Stimulated activated CD4-positive, alpha-beta T cell treated with anti-CD3 and anti-CD28 coated beads, TNF-alpha, amount 100 ng/mL, for 4 hours (primary cell): ENCODE measurements at places on chromosomes 4 and X.

DNA sequence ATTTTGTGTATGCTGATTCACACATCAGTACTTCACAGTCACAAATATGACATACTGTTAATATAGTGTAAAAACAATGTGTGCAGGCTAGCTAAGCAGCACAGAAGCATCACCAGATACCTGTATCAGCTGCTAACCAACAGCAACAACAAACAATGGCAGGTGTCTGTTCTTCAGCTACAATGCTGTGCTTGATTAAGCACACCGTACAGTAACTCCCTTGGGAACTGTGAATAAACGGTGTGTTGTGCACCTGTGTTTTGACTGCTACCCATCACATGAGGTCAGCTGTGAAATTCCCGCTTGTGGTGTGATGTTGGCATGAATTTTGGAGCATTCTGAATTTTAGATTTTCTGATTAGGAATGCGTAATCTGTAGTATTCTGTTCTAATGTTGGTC lies 379.7 kb upstream of the FAT1 start:
- no peak for DNase-seq

GRCh38 chr4:159070742-159071141 lies 32.1 kb upstream of the RAPGEF2 start:
- DNase-seq = no peak

DNA sequence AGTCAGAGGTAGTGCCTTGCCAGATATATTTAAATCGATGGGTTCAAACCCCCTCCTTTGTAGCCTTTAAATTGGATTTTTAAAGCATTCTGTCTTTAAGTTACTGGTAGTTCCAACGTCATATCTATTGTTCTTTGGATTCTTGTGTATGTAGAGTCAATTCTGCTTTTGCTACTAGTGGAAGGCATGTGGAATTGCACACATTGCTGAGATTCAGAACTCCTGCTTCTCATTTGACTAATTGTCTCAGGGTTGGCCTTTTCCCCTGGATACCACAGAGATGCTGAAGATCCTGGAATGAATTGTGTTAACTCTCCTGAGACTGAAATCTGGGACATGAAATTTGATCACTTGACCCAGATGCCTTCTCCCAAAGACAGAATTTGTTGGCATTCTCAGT lies 328.3 kb upstream of the RPS6KA3 start:
- DNase-seq = no peak

DNA sequence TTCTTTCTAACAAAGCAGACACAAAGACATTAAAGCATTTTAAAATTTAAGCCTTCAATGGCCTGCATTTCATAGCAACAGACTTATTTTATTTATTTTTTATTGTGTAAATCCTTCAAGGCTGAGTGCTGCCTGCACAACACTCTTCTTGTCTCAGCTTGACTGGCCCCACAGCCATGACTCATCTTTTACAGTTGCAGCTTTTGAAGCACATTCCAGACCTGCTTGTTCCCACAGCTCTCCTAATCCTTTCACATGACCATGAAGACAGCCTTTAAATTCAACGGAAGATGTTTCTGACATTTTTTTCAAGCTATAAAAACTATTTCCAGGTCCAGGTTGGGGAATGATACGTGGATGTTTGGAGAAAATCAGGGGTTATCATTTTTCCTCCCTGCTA lies 276.9 kb upstream of the TACR3 start:
- no peak for DNase-seq

DNA sequence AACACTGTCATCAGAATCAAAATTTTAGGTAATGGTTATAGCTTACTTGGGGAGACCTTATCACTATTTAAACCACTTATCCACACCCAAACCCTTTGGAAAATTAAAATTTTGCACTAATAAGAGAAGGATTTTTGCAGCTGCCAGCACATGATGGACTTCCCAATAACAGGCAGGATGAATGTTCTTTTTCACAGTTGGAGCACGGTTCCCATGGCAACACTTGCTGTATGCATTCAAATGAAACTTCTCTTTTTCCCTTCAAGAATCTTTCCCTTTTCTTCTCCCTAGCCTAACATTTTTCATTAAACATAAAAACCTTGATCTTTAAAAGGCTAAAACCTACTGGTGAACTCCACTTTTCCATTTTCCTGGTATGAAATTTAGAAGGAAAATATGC lies 768.2 kb downstream of the KCTD8 start:
- DNase-seq = no peak

- no peak for DNase-seq
Observed at GRCh38 chr4:996030-996996, 3.1 kb upstream of the SLC26A1 start.

GRCh38 chr4:11446155-11446811 lies 17.6 kb upstream of the HS3ST1 start:
- DNase-seq = no peak

DNA sequence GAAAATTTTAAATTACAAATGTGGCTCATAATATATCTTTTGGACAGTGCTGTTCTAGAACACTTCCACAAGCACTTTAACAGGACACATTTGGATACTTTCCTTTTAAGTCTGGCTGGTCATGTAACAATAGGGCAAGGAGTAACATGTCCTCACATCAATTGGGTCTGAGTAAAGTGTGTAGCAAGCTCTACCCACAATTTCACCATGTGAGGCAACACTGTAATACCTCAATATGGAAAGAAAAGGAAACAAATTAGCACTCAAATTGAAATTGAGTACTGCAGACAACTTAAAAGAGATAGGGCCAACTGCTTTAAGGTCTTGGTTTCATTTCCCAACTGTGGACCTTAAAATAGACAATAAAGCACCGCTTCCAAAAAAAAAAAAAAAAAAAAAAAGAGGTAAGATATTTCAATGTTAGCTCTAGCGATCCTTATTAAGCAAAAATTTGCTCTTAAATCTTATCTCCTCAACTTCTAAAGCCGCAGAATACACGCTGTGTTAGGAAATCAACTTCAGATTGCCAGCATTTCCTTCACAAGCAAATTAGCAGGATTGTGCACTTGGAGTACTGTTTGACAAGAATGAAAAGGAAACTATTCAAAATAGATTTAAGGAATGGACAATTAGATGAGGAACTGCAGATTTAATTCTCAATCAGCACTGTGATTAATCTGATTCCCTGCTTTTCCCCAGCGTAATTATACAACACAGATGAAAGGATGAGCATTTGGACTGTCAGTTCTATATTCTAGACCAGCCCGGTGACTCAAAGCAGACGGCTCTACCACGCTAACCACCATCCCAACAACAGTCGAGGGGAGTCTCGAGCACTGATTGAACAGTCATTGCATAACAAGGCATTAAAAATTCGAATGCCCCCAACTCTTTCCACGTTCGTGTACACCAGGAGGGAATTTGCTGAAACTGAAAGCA lies 1.6 kb downstream of the CASK start:
- DNase-seq = no peak

- no peak for DNase-seq
Observed at GRCh38 chrX:56788717-56789122, 59.7 kb downstream of the NBDY start.

DNA sequence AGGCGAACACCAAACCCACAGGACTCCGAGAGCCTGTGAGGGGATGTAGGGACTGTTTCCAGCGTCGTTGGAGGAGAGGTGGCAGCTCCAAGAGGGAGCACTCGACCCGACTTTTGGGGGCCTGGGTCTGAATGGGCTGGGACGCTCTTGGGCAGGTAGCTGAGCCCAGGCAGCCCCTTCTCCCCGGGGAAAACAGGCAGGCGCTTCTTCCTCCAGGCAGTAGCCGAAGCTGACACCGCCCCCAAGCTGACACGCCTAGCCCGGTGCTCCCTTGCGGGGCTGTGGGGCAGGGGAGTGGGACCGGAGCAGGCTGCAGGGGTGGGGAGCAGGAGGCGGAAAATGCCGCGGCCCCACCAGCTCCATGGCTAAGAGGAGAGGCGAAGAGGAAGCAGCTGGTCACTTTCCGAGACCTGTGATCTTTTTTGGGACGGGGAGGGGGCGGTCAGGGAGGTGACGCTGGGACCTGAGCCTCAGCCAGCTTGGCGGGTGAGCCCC lies 4.2 kb downstream of the NKX1-1 start:
- no peak for DNase-seq

- no peak for DNase-seq
Observed at GRCh38 chr4:80126435-80126834, 53.4 kb upstream of the ANTXR2 start.

GRCh38 chrX:121308276-121308805 lies 260.9 kb downstream of the GLUD2 start:
- DNase-seq = peak; percentile 1

- no peak for DNase-seq
Observed at GRCh38 chrX:40471965-40472648, 108.7 kb upstream of the ATP6AP2 start.

- no peak for DNase-seq
Observed at GRCh38 chr4:3227878-3228675, 20.9 kb upstream of the MSANTD1 start.

DNA sequence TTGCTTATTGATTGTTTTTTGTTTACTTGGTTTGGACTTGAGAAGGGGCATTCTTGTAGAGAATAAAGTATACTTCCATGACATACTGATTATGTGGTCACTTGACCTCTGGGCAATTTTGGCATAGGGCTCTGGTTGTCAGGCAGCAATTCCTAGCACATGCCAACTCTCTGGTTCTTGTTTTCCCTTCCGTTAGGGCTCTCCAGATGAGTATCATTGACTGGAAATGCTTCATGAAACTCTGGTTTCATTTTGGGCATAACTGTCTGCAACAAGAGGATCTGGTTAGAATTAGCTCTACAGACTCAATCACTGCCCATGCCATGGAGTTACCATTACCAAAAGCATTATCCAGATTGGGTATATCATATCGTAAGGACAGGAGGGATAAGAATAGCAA lies 1057.9 kb downstream of the FAT4 start:
- no peak for DNase-seq

DNA sequence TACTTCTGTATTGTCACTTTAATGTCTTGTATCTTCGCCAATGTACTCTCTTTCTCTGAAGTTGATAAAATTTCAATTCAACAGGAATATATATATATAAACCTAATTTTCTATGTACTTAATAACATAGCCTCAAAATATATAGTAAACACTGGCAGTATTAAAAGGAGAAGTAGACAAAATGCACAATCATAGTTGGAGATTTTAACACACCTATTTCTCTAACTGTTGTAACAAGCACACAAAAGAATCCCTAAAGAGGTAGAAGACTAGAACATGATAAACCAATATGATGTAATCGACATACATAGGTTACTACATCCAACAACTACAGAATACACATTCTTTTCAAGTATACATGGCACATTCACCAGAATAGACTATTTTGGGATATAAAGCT lies 65.5 kb downstream of the ZNF81 start:
- DNase-seq = no peak

DNA sequence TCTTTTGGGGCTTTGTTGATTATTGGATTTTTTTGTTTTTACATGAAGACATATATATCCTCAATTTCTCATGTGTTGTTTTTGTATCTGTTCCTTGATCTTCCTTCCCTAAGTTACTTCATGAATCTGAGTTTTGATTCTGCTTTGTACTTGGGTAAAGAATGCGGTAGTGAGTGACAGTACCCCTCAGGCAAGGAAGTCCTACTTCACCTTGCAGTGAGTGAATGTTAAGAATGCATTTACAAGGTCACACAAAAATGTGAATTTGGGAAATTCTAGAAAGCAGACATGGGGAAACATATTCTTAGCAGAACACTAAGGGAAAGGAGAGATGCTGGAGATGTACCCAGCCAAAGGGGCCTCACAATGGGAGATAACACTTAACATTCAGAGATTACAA lies 373.1 kb upstream of the LCORL start:
- no peak for DNase-seq

- peak; percentile 70 for DNase-seq
Observed at GRCh38 chr4:56757821-56758411, 63.6 kb downstream of the SPINK2 start.

- DNase-seq = no peak
Observed at GRCh38 chrX:40607381-40607780, 15.8 kb upstream of the MPC1L start.

DNA sequence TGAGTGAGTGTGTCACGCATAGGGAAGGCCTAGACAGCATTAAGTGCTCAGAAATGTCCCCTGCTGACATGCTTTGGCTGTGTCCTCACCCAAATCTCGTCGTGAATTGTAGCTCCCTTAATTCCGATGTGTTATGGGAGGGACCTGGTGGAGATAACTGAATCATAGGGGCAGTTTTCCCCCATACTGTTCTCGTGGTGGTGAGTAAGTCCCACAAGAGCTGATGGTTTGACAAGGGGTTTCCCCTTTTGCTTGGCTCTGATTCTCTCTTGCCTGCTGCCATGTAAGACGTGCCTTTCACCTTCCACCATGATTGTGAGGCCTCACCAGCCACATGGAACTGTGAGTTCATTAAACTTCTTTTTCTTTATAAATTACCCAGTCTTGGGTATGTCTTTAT lies 78.0 kb downstream of the NSUN7 start:
- DNase-seq = no peak

DNA sequence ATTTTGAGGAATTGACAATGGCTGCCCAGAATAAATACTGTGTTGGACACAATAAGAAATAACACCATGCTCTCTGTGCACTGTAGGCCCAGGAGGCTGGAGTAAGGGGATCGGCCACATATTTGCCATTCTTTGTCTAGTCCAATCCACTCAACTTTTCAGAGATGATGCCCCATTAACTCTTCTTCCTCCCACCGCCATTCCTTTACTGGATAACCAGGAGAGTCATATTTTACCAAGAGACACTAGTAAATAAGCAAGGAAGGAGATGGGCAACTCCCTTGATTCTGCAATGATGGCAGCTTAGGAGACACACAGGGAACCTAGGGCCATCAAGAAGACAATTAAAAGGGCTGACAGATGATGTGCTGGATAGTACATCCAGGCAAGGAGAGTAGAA lies 87.9 kb upstream of the GPC3 start:
- no peak for DNase-seq

GRCh38 chrX:39336671-39337311 lies 535.5 kb downstream of the MID1IP1 start:
- DNase-seq = no peak

GRCh38 chr4:35818520-35818919 lies 425.8 kb downstream of the ARAP2 start:
- no peak for DNase-seq

GRCh38 chrX:103726477-103726876 lies 15.8 kb downstream of the TMEM31 start:
- no peak for DNase-seq

DNA sequence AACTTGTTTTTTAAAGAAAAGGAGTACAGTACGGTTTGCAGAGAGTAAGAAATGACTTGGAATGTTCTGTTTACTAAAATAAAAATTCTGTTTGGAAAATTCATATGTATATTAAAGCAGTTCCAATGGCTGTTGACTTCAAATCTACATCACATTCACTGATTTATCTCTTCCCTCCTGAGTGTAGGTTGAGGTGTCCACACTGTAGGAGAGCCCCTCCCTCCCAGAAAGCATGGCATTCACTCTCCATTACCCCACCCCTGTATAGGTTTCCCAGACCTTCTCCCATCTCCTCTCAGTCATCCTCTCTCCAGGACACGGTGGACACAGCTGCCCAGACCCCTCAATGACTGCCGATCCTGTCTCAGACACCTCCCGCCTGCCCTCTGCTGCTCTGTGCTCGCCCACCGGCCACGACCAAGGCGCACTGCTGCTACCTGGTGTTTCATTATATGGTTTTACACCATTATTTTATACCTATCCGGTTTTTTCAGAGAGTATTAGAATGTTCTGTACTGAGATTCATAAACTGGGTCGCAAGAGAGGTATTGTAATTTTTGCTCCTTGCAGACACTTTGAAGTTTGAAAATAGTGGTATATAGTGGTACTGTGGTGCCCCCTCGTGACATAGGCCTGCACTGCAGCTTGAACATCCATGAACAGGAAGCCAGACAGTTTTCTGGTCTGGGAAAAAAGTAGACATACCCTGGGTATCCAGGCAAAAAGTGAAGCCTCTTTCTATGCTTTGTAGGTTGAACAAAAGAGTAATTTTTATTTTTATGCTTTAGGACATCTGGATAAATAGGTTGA lies 38.8 kb upstream of the BEX4 start:
- DNase-seq = no peak

GRCh38 chr4:154529728-154530519 lies 20.3 kb downstream of the PLRG1 start:
- DNase-seq = no peak
